NCI-H1436 (cell line): ENCODE measurements at places on chromosomes 4 and X.

DNA sequence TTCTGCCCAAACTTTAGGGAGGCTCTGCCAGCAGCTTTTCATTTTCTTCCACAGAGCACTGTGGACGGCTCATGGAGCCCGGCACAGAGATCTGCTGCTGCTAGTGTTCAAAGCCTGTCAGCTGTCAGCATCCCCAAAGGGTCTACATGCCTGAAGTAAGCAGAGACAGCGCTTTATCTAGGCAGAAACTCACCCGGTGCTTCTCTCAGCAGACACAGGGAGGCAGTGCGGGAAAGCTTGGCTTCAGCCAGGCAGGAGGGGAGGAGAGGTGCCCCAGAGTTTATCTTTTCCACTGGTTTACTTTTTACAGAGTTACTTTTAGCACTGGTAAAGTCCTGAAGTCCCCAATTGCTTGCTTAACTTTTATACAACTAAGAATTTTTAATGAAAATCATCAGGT, 339.3 kb downstream of the NKX6-1 start:
- peak; percentile 2 for DNase-seq

GRCh38 chr4:16794816-16795445, 103.5 kb downstream of the LDB2 start:
- DNase-seq = no peak

DNA sequence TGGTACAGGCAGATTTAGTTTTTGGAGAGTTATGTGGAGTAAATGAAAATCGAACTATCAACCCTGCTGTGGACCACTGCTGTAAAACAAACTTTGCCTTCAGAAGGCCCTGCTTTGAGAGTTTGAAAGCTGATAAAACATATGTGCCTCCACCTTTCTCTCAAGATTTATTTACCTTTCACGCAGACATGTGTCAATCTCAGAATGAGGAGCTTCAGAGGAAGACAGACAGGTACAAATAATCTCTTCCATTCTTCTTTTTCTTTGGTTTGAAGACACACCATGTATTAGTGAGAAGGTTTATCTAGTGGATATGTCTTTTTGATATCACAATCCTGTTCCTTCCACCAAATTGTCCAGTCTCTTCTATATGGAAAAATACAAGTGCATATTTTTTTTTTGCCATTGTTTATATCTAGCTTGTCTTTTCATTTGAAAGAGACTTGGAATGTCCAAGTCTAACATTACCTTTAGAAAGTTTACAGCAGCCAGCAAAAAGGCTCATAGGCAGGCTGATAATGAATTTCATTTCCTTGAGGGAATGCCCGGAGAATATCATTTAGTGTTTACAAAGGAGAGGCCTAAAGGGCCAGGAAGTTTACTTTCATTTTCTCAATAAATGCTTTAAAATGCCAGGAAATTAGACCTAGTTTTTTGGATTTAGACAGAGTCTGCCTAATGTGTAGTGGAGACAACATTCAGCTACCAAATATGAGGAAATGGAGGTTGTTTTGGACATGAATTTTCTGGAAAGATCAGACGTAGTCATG, 18.6 kb downstream of the AFM start:
- DNase-seq = no peak

DNA sequence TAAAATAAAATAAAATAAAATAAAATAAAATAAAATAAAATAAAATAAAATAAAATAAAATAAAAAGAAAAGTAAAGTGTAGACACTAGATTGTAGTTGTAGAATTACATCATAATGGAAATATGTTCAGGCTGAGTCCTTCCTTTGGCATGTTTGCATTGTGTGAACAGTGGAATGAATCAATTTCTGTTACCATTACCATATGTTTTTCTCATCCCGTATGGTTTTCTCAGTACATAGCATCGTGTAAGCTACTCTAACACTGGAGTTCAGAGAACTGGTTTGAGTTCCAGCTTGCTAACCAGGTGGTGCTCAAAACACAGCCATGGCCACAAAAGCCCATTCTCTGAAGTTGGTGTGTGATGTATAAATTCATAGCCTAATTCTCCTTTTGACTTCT, 45.9 kb downstream of the USP11 start:
- no peak for DNase-seq

- no peak for DNase-seq
Observed at GRCh38 chrX:23386726-23387125, 52.1 kb downstream of the PTCHD1 start.

GRCh38 chrX:134646691-134647090, 11.6 kb downstream of the PLAC1 start:
- DNase-seq = no peak
